EH (cell line): ENCODE measurements at places on chromosomes 16 and 17.

- DNase-seq, result peak; percentile 49
Observed at GRCh38 chr17:4920351-4921048, 11.6 kb upstream of the GP1BA start.

- no peak for DNase-seq
Observed at GRCh38 chr16:56981729-56982271, 7.6 kb upstream of the NLRC5 start.

- DNase-seq, result peak; percentile 56
Observed at GRCh38 chr16:61900482-61900881, 135.8 kb downstream of the CDH8 start.

- DNase-seq, result no peak
Observed at GRCh38 chr16:4166821-4167220, 50.6 kb upstream of the ADCY9 start.

- DNase-seq, result no peak
Observed at GRCh38 chr16:78285437-78285922, 186.0 kb downstream of the WWOX start.

- no peak for DNase-seq
Observed at GRCh38 chr17:76356803-76357456, 3.2 kb upstream of the PRPSAP1 start.

DNA sequence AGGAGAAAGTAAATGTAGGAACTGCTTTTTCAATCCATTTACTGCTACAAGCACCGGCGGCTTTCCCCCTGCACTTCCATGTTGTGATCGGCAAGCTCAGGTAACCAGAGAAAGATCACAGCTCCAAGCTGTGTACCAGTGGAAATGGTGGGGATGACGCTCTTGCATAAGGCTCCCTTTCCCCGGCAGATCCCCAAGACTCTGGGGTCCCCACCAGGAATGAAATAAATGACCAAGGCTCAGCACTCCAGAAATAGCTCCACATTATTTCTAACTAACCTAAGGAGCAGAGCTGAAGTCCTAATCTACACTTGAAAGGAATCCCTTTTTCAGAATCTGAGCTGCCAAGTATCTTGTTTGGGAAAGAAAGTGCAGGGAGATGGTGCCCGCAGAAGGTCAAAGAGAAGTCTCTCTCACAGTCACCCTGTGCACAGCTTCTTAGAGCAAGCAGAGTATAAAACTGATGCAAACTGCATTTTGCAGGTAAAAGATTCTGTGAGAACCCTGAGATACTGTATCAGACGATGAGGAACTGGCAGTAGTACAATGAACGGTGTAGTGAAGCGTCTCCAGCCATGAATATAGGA, 11.1 kb downstream of the GRB2 start:
- no peak for DNase-seq
